AML-193 (cell line): ENCODE measurements at places on chromosomes 4 and X.

DNA sequence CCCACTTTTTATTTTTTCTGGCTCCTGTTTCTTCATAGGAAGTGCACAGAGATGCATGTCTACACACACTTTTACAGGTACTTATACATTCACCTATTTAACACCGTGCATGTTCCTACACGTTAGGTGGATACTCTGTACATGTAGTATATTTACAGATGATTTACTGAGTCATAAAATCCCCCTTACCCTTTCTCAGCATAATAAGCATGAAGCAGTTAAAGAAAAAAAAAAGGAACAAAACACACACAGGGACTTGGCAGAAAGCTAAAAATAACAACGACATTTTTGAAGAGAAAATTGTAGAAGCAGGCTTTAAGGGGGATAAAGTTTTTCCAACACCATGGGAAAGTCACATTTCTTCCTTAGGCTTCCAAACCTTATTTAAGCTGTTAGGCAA lies 96.4 kb upstream of the IQCM start:
- no peak for DNase-seq

- no peak for DNase-seq
Measured at GRCh38 chr4:165519591-165519990, 140.8 kb downstream of the CPE start.

DNA sequence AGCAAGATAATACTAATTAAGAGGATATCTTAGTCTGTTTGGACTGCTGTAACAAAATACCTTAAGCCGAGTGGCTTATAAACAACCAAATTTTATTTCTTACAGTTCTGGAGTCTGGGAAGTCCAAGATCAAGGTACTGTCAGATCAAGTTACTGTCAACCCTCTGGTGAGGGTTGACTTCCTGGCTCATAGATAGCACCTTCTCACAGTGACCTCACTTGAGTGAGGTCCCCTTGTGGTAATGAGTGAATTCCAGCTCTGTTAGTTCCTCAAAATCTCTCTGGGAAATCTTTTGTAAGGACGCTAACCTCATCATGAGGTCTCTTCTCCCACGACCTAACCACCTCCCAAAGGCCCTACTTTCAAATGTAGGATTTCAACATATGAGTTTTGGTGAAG lies 36.9 kb upstream of the ADGRA3 start:
- no peak for DNase-seq

DNA sequence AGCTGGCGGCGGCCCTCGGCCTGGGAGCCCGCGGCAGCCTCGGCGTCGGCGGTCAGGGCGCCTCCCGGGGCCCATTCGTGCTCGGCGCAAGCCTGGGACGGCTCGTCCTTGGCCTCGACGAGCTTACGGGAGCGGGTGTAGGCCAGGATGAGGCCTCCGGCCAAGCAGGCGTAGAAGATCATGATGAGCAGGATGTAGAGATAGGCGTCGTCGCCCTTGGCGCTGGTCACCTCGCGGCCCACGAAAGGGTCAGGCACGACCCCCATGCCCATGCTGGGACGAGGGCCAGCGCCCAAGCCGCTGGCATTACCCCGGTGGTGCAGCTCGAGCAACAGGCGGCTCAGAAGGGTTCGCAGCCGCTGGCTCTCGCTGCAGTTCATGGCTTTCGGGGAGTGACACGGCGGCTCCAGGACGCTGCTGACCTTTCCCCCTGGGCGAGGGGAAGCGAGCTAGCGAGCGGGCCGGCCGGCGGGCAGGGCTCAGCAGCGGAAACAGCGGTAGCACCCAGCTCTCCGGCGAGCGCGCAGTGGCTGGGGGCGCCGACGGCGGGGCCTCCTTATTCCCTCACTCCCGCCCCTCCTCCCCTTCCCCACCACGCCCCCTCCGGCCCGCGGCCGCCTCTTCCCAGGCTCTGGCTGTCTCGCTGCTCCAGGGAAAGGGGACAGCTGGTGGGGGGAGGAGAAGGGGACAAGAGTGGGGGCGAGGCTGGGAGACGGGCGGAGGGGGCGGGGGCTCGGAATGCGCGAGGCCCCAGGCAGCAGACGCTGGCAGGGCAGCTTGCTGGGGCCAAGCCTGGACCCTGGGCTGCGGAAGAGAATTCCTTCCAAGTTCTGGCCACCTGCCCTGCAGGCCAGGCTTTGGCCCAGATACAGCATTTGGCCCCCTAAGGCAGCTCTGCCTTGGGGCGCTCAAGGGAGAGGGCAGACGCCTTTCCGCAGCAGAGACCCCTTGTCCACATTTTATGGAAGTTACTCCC lies at the start of gene KCNE5:
Gene KCNE5, minus strand, starts transcription at position 532 of the 976 bp plus-strand sequence. Its CDS starts 152 bp downstream, at position 380.
- DNase-seq = no peak

DNA sequence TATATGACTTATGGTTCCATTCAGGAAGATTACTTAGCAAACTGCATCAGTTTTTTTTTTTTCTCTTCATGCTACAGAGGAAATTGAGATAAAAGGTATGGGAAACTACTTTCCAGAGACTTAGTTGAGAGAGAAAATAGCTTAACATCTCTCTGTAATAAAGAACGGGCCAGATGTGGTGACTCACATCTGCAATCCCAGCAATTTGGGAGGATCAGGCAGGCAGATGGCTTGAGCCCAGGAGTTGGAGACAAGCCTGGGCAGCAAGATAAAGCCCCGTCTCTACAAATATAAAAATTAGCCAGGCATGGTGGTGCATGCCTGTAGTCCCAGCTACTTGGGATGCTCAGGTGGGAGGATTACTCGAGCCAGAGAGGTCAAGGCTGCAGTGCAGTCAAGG lies 271.2 kb upstream of the TENM3 start:
- DNase-seq = no peak

- no peak for DNase-seq
Measured at GRCh38 chr4:38166768-38167167, 206.6 kb downstream of the PTTG2 start.

GRCh38 chr4:89914609-89915550 lies 20.2 kb downstream of the MMRN1 start:
- peak; percentile 27 for DNase-seq

DNA sequence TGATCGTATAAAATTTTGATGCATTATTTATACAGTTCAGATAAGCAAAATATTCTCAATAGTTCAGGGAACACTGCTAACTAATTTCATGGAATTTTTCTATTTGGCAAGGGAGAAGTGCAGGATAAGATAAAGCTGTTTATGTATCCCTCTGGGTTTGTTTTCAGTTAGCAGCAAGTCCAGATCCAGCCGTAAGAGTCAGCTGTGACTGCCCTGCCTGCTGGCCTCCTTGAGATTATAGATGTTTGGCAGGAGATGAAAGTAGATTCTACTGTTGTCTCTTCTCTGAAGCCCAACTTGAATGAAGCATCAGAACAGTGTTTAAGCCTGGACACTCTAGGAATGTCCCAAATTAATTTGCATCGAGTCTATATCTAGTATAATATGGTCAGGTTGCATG lies 29.5 kb downstream of the ANTXR2 start:
- no peak for DNase-seq

DNA sequence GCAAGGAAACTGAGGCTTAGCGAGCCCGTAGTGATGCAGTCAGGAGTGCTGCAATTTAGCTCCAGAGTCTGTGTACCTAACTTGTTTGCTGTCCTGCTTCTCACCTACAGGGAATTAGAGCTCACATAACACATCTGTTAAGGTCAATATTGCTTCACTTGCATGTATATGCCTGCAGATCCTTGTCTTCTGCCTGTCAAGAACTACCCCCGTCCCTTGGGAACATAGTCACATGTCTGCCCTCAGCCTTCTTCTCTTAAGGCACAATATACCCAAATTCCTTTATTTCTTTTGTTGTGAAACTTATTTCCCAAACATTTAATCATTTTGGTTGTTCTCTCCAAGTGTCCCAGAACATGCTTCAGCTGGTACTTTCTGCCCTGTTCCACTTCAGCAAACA lies 103.3 kb upstream of the LEF1 start:
- no peak for DNase-seq

DNA sequence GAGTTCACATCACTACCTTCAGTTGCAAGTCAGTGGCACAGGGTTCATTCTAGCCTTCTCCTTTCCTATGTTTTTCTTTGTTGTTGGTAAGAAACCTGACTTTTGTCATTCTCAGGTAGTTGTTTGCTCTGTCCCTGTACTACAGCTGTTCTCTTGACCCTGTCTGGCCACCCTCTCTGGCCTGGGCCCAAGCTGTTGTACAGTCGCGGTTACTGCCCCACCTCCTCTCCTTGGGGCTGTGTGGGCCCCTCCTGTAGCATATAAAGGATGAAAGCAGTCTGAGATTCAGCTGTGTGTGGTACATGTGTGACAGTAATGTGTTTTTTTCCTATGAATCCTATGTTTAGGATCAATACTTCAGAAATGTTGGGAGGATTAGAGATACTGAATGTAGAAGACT lies 12.5 kb downstream of the MOB1B start:
- DNase-seq = no peak
